ENCODE measurements at places on chromosomes 7 and 10.

- no peak for DNase-seq
These were observed 98.0 kb upstream of the ANLN start for GRCh38 chr7:36291387-36292316.

DNA sequence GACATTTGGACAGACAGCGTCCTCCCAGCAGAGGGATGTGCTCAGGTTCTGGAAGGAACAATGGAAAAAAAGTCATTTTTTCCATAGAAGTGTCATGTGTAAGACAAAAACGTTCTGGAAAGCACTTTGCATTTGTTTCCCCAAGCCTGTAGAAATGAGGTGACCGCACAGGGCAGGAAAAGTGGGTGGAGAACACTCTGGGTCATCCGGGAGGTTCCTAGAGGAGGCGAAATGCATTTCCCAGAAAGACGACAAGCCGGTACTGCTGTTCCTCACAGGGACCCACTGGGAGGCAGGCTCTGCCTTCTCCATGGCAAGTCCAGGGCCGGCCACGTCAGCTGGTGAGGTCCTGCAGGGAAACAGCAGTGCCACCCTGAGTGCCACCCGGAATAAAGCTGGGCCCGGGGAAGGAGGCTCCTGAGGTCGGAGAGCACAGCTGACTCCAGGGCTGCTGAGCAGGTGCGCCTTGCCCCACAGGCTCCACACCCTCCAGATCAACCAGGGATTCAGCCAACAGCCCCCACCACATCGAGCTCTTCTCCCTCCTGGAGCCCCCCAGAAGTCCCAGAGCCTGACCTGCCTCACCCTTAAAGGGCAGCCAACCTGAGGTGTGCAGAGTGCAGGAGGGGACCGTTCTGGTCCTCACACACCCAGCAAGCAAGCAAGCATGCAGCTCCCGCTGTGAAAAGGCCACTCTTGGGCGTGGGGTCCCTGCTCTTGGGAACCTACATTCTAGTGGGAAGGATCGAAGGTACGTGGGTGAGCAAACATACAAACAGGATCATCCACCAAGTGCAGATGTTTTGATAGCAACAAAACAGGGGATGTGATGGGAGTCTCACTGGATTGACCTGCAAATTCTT, 28.8 kb upstream of the INPP5A start:
- no peak for DNase-seq

DNA sequence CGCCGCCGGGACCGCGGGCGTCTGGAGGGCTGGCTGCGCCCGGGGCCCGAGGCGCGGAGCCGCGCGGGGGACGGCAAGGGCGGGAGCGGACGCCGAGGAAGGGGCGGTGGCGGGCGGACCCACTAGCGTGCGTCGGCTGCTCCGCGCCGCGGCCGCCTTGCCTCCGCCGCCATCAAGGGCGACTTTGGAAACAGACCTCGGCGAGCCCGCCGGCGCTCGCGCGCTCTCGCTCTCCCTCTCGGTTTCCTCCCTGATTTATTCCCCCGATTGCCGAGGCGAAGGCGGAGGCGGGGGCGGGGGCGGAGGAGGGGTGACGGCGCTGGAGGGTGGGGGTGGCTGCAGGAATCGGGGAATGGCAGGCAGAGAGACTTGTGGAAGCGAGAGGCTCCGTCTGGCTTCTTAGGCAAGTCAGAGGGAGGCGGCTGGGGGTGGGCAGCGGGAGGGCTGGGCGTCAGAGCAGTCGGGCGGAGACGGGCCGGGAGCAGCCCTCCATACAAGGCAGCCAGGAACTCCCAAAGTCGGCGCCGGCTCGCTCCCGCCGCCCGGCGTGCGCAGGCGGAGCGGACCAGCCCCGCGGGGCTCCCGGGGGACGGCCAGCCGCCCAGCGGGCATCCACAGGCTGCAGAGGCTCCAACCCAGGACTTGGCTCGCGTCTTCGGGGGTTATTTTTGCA, at the start of gene CACNA2D1:
CACNA2D1 (minus strand) TSS at position 231 of the 673 bp plus-strand sequence.
- DNase-seq = no peak

DNA sequence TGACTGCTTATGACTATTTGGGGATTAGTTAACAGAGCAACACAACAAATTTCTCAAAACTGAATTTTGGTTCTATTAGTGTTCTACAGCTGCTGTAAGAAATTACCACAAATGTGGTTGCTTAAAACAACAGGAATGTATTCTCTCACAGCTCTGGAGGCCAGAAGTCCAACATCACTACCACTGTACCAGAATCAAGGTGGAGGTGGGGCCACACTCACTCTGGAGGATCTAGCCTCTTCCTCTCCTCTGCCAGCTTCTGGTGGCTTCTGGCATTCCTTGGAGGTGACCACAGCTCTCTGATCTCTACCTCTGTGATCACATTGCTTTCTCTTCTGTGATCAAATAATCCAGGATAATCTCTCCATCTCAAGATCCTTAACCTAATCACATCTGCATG, 194.7 kb upstream of the BMPER start:
- DNase-seq = no peak

GRCh38 chr10:11913079-11913641, 90.0 kb downstream of the PROSER2 start:
- DNase-seq = no peak

GRCh38 chr10:97506199-97506991, 7.7 kb downstream of the UBTD1 start:
- DNase-seq = no peak

GRCh38 chr10:95640891-95641315, 15.6 kb downstream of the ALDH18A1 start:
- no peak for DNase-seq
